ENCODE measurements at places on chromosomes 4 and X. TPM values are rescaled to one million over a fixed set of nuclear protein-coding genes. Genes with fewer than 3 reads are reported as not detected.

GRCh38 chrX:53262918-53263394 is 18.4 kb downstream of the IQSEC2 start:
- peak; percentile 13 for DNase-seq

DNA sequence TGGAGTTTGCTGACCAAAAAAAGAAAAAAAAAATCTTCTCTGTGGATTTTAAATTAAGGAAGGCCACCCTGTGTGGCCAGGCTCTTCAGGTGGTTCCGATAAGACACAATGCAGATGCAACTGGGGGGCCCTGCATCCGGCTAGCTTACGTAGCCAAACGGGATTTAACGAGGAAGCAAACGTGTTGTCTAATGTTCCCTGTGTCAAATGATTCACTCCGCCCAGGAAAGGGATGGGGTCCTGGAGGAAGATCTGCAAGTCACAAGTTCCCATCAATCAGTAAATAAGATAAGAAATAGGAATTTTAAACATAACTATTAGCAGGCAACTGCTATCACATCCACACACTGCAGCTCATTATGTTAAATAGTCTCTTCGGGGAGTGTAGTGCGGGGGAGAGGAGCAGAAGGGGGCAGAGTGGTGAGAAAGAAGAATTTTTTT is 216.4 kb upstream of the GYPA start:
- DNase-seq: no peak

The PLAC8 gene
- total RNA-seq: 208 TPM

- DNase-seq: no peak
These were observed 19.5 kb upstream of the TMEM154 start for GRCh38 chr4:152699313-152699712.

- peak; percentile 82 for DNase-seq
These were observed 1.2 kb downstream of the GUCY1A1 start for GRCh38 chr4:155667568-155668511.

The RTL5 gene
- total RNA-seq: 5.9 TPM

The ERAS gene
- not detected for total RNA-seq
